Activated CD8-positive, alpha-beta T cell treated with anti-CD3 and anti-CD28 coated beads for 36 hours (primary cell): ENCODE measurements at places on chromosomes 4 and X.

DNA sequence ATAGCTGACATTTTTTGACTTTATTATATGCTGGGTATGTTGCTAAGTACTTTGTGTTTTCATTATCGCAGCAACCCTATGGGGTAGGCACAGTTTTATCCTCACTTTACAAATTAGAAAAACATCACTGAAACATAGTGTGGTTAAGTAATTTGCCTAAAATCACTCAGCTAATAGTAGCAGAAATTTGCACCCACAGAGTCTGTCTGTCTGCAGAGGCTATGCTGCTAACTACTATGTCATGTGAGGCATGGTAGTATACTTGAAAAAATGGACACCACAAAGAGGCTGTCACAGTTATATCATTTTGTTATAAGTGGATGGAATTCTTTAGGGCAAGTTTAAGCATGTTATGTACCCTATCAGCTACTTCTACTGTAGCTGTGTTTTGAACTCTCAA lies 69.0 kb downstream of the STAG2 start:
- H3K4me1 ChIP-seq = peaks cover 8% of the 10 kb centered on the region
- DNase-seq = no peak
- peak overlapping the region; percentile 20 for H3K27ac ChIP-seq

GRCh38 chr4:142683997-142684396 lies 162.1 kb downstream of the INPP4B start:
- no peak overlapping the region for H3K27ac ChIP-seq
- H3K36me3 ChIP-seq = no peaks in the 10 kb centered on the region
- no peak overlapping the region for H3K4me3 ChIP-seq
- DNase-seq = no peak
- H3K4me1 ChIP-seq = peaks cover 4% of the 10 kb centered on the region

DNA sequence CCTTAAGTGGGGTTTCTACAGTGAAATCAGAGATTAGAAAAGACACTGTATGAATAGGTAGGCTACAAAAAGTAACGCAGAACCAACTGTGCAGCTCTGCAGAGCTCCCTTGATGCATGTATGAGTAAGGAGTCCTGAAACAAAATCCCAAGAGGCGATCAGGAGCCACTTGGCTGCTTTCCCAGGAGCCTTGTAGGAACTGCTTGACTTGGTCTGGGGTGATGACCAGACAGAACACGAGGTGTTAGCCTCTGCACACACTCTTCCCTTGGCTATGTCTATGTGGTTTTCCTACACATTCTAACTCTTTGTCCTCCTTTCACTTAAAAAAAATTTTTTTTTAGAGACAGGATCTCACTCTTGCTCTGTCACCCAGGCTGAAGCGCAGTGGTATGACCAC lies 22.8 kb upstream of the AP1S2 start:
- peaks cover 4% of the 10 kb centered on the region for H3K4me1 ChIP-seq
- DNase-seq = no peak
- H3K27ac ChIP-seq = no peak overlapping the region

DNA sequence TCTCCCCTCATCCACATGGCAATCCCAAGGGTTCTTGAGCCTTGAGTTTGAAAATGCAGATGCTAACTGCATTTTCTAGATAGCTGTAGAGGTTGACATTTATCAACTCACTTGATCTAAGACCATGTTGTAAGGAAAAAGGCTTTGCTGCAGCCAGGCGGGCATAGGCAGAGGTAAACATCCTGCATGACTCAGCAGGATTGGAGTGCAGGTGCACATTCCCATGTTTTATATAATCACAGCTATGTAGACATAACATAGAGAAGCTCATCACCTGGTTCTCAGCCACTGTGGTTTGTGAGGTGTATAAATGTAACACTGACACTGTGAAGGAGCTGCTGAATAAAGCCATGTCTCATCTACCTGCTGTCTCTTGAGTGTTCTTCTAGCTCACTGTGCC lies 62.3 kb upstream of the PDE5A start:
- no peak overlapping the region for H3K4me3 ChIP-seq
- H3K4me1 ChIP-seq = no peaks in the 10 kb centered on the region
- H3K36me3 ChIP-seq = no peaks in the 10 kb centered on the region

GRCh38 chr4:98318521-98318920 lies 57.3 kb downstream of the RAP1GDS1 start:
- H3K4me1 ChIP-seq = peaks cover 6% of the 10 kb centered on the region
- no peak overlapping the region for H3K27ac ChIP-seq
- DNase-seq = no peak

DNA sequence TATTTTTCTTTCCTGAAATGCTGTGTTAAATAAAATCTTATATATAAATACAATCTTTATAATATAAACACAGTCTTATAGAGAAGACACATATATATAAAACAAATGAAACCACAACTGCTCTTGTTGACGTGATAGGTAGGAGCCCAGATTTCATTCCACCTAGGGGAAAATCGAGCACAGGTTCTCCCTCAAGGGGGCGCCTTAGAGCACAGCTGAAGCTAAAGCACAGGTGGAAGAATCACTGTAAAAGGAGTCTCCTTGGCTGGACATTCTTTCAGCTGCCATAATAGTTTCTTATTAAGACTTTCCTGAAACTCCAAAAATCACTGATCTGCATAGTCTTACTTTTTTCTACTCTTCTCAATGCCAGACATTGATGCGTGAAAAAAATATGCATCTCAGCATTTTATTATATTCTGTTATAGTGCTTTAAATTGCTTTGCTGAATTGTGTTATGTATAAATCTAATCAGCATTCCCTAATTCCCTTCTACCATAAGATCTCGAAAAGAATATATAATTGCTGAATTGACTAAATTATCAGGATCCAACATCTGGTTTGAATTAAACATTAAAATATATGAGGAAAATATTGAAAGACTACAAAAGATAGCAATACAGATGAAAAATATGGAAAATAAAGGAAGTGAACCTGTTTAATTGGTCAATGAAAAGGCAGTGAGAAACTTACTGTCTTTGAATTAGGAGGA lies 25.5 kb upstream of the RXFP1 start:
- no peaks in the 10 kb centered on the region for H3K4me1 ChIP-seq
- peak; percentile 57 for DNase-seq
- H3K27me3 ChIP-seq = peaks cover 1% of the 10 kb centered on the region
- no peak overlapping the region for H3K27ac ChIP-seq

DNA sequence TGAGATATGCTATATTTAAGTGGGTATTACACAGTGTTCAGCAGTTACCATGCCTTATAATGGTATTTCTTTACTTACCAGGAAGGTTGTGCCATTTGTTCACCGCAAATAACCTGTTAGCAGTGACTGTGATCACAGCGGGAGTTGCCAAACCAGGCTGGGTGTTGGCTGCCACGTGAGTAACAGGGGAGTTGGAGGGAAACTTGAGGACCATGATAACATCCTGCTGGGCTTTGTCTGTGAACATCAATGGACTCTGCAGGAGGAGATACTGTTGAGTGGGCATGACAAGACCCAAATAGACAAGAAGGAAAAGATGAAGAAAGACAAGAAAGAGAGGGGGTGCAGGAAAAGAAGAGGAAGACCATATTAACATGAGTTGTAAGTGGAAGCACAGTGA lies 242.9 kb downstream of the DCLK2 start:
- no peak overlapping the region for H3K4me3 ChIP-seq
- H3K27ac ChIP-seq = no peak overlapping the region

GRCh38 chrX:15404401-15405096 lies 20.3 kb upstream of the VEGFD start:
- no peak overlapping the region for H3K27ac ChIP-seq
- H3K36me3 ChIP-seq = no peaks in the 10 kb centered on the region
- H3K4me1 ChIP-seq = no peaks in the 10 kb centered on the region
- H3K27me3 ChIP-seq = no peaks in the 10 kb centered on the region
- DNase-seq = no peak

DNA sequence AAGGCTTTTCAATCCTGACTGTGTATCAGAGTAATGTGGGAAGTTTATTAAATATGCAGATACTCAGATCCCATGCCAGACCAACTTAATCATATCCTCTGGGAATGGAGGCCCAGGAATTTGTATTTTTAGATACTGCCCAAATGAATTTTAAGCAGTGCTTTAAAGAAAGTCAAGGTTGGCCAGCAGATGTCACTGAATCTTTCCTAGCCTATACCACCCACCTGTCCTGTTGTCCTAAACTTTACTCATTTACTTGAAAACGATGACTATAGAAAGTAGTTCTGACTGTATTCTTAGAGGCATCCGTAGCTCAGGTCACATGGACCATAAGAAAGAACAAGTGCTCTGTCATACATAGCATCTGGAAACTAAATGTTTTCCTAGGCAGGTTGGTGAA lies 79.9 kb downstream of the AMOT start:
- H3K4me3 ChIP-seq = no peak overlapping the region
- H3K27me3 ChIP-seq = no peaks in the 10 kb centered on the region
- H3K27ac ChIP-seq = no peak overlapping the region
- no peaks in the 10 kb centered on the region for H3K4me1 ChIP-seq
- DNase-seq = no peak

DNA sequence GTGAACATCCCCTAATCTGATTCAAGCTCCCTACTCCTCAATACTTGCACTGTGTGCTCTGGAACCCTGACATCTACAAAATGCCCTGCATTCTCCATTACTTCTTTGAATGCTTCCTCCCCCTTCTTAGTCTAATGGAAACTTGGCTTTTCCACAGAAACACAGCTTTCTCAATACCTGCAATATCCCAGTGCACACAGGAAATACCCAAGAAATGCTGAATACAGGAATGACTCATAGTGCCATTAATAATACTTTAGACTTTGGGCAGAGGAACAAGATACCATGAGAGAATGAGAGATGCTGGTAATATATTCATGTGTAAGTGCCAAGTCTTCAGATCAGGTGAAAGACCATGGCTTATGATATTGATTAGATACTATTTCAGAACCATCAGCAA lies 5.6 kb downstream of the QRFPR start:
- no peak for DNase-seq
- H3K4me3 ChIP-seq = no peak overlapping the region
- peaks cover 33% of the 10 kb centered on the region for H3K27me3 ChIP-seq

DNA sequence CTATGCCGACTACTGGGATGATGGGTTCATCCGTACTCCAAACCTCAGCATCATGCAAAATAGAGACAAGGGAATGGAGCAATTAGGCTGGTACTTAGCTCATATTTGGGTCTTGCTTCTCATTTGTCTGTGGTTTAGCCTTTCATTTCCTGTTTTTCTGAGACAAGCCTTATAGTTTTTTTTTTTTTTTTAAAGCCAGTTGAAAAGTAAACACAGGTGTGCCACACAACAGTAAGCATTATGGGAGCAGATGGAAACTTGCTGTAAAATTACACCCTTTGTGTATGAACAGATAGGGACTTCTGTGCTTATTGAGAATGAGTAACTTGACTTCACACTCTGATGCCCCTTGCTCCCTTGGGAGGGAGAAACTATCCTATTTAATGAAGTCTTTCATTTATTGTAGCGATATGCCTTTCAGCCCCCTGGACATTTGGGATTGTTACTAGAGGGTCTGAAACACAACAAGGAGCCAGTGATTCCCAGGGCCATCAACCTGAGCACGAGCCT lies 13.7 kb downstream of the RASSF6 start:
- H3K4me3 ChIP-seq = no peak overlapping the region
- H3K36me3 ChIP-seq = no peaks in the 10 kb centered on the region
- H3K27ac ChIP-seq = no peak overlapping the region
- no peak for DNase-seq

DNA sequence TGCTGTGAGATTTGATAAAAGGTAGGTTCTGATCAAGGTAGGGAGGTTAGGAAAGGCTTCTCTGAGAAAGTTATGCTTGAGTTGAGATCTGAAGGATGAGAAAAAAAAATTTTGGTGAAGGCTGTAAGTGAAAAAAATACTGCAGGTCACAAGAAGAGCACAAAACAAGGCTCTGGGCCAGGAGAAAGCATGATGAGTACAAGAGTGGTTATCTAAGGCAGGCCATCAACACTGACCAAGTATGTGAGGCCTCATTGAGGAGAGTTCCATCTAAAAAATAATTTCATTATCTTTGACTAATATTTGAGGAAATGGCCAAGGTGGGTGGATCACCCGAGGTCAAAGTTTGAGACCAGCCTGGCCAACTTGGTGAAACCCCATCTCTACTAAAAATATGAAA lies 71.6 kb upstream of the SLC4A4 start:
- H3K36me3 ChIP-seq = no peaks in the 10 kb centered on the region
- H3K27me3 ChIP-seq = no peaks in the 10 kb centered on the region
- H3K27ac ChIP-seq = no peak overlapping the region
- no peak overlapping the region for H3K4me3 ChIP-seq
- no peak for DNase-seq

DNA sequence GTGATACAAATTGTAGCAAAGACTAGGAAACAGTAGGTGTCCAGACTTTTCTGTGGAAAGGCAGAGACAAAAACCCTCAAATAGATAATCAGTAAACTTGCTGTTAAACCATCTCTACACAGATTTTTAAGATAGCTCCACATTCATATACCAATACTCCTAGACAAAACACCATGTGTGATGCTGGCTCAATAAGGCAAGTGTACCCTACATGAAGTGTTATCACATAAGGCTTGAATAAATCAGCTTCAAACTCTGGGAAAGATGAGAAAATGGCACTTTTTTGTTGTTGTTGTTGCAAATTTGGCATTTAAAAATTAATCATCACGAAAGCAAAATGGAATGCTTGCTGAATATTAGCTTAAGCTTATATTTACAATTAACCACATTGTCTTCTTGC lies 45.1 kb downstream of the DRD5 start:
- no peaks in the 10 kb centered on the region for H3K36me3 ChIP-seq
- DNase-seq = no peak
- H3K27ac ChIP-seq = no peak overlapping the region
- no peak overlapping the region for H3K4me3 ChIP-seq
- peaks cover 7% of the 10 kb centered on the region for H3K27me3 ChIP-seq

DNA sequence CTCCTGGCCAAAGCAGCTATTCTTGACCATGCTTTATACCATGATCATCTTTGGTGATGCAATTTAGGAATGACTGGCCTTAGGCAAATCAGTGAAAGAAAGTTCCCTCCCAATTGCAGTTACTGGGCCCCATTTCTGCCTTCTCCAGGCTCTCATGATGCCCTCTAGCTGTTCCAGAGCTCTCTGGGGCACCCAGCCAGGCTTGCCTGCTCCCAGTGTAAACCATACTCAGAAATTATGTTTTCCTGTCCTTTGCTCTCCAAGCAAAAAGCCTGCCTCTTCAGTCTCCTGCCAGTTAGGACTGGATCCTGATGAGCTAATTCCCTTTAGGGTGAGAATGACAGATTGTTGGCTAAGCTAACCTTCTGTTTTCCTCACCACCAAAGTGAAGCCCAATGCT lies 85.3 kb upstream of the RBPJ start:
- H3K27me3 ChIP-seq = peaks cover 6% of the 10 kb centered on the region
- no peak overlapping the region for H3K4me3 ChIP-seq
- peaks cover 8% of the 10 kb centered on the region for H3K4me1 ChIP-seq
- H3K27ac ChIP-seq = no peak overlapping the region
- no peaks in the 10 kb centered on the region for H3K36me3 ChIP-seq

DNA sequence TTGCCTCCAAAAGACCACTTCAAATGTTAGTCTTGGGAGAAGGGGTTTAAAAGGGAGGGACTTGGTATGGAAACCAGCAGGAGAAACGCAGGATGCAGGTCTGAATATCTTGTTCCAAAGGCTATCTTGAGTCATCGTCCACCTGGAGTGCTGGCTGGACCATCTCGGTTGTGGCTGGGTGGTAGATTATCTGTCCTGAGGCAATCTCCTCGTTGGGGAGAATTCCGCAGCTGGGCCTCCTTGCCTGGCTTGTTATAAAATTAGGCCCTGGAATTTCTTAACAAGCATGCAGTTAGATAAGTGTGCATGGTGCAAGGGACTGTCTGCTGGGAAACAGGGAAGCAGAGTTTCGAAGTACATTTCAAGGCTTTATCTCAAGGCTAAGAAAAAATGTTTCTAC lies 2045.7 kb upstream of the TENM3 start:
- no peak for DNase-seq
- no peak overlapping the region for H3K4me3 ChIP-seq
- H3K27me3 ChIP-seq = no peaks in the 10 kb centered on the region

- H3K36me3 ChIP-seq = no peaks in the 10 kb centered on the region
- no peaks in the 10 kb centered on the region for H3K4me1 ChIP-seq
- no peak overlapping the region for H3K27ac ChIP-seq
- no peak overlapping the region for H3K4me3 ChIP-seq
- no peak for DNase-seq
These were observed 25.3 kb downstream of the APBB2 start for GRCh38 chr4:41189076-41189475.
